ENCODE measurements at places on chromosomes 13 and 19.

- no peak for DNase-seq
Measured at GRCh38 chr19:39167461-39168257, 29.1 kb upstream of the NCCRP1 start.

DNA sequence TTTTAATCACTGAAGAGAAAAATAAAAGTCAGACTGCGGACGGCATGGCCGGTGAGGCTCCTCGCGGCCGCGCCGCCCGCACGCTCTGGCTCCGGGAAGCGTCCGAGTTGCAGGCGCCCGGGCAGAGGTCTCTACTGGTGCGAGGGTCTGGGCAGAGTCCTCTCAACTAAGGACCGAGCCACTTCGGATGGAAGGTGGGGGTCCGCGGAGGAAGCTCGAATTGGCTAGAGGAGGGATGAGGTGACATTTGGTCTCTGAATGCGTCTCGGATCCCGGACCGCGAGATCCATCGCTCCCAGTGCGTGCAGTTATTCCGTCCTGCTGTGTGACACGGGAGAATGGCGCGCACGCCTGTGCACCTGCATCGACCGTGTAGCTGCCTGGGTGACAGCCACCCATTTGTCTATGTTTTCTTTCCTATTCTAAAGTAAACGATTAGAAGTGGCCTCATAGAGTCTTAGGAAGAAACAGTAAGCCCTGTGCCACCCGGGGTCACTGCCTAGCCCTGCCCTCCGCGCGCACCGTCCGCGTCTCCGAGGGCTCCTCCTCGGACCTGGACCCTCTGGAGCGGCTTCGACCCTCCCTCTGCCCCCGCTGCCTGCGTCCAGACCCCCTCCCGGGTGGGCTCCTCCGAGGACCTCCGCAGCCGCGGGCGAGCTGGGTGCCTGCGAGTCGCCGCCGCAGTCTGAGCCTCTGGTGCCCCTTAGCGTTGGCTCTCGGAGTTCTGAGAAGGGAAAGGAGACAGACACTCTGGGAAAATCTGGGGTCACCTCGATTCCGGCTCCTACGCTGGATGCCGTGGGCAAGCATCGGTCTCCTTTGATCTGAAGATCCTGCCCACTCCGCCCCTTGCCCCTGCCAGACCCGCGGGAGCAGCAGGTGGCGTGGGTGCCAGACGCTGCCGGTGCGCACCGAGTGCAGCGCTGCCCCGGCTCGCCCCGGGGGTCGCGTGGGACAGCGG lies 347.4 kb downstream of the LIG4 start:
- no peak for DNase-seq

DNA sequence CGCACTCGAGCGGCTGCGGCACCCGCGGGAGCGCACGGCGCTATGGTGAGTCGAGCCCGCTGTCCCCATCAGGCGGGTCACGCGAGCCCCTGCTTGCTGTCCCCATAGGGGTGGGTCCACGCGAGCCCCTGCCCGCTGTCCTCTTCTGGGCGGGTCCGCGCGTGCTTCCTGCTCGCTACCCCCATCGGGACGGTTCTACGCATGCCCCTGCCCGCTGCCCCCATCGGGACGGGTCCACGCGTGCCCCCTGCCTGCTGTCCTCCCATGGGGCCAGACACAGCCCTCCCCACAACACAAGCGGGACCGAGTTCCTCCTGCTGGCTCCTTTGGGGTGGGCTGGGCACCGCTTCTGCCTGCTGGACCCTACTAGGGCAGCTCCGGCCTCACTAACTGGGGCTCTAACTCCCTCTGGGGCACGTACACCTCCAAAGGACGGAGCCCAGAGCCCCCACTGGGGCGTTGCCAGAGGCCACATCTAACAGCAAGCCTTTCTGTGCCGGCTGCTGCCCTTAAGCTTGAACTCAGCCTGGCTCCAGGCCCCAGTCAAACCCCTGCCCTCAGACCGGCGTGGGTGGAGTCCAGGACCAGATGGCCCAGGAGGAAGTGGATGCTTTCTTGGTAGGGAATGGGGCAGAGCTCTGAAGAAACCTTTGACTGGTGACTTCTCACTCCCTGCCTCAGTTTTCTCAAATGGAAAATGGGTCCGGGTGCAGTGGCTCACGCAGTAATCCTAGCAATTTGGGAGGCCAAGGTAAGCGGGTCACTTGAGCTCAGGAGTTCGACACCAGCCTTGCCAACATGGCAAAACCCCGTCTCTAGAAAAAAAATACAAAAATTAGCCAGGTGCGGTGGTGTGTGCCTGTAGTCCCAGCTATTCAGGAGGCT lies 722 bp downstream of the COLGALT1 start:
- peak; percentile 94 for DNase-seq

GRCh38 chr13:34349091-34349722 lies 531.3 kb downstream of the RFC3 start:
- DNase-seq, result peak; percentile 92

DNA sequence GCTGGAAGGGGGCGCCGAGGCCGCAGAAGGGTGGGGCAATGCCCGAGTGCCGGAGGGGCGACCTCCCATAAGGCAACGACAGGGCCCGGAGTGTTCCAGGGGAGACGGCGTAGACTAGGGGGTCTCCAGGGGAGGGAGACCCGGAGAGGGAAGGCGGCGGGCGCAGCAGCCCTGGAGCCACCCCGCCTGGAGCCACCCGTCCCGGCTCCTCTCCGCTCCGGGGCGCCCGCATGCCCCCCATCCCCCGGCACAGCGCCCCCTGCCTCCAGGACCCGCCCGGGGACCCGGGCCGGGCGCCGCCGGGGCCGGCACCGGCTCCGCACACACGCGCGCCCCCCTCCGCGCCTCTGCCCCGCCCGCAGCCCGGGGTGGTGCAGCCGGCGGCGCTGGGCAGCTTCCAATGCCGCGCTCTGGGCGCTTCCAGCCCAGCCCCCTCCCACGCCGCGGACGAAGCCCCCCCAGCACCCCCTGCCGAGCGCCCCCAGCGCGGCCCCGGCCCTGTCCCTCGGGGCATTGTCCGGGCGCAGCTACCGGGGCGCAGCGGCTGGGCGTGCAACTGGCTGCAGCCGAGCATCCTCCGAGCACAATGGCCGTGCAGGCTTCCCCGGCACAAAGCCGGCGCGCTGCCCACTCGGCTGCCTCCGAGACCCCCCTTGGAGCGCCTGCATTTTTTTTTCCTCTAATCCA lies 519 bp downstream of the PTPRS start:
- DNase-seq, result no peak

GRCh38 chr13:83877651-83878355 lies 4.5 kb downstream of the SLITRK1 start:
- no peak for DNase-seq

GRCh38 chr19:48591021-48591420 lies 15.5 kb upstream of the SPACA4 start:
- DNase-seq, result no peak

GRCh38 chr13:104532132-104532531 lies 1465.9 kb upstream of the SLC10A2 start:
- DNase-seq, result no peak

GRCh38 chr13:42807241-42807640 lies 25.9 kb downstream of the FAM216B start:
- DNase-seq, result no peak

DNA sequence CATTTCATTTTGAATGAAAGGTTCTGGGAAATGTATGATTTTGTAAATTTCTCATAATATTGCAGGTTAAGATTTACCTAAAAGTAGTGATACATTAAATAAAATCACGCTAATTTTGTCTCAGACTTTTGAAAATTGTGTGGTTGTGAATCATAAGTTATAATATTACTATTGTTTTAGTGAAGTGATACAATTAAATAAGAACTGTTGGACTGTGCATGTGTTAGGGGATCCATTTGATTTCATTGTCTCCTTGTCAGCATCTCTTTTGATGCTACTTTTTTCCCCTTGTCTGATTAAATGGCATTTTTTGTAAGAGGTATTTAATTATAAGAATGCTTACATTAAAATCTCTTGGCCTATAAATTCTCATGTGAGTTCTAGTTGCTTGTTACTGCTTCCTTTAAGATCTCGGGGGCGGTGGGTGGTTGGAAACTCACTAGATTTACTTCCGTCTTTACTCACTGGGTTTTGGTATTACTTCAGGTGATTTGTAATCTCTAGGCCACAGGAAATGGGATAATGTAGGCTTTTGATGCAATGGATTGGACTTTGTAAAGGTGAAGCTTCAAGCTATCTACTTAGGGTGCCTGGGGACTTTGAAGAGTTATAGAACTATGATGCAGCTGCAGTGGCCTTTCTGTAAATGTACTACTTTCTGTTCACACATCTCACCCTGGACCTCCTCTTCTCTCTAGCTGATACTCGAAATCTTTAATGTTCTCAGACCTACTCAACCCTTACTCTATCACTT lies 66.5 kb downstream of the PAN3 start:
- DNase-seq, result no peak

DNA sequence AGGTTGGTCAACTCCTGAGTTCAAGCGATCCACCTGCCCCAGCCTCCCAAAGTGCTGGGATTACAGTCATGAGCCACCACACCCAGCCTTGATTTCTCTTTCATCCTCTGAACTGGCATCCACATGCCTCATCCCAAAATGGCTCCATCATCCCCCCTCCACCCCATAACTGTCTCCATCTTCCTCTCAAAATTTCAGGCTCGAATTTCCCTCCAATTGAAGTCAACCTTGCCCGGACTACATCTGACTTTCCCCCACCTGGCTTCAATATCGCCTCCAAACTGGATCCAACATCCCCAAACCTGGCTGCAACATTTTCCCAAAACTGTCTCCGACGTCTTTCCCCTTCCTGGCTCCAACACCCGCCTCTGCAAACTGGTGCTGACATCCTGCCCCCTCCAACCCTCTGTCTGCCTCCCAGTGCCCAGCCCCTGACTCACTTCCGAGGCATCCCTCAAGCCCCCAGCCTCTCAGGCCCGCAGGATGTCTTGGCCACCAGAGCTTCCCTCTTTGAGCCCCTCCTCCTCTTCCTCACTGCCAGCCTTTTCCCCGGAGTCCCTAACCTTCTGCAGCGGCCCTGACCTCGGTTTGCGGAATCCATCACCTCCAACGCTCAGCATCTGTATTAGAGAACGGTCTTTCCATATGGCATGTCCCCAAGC lies 943 bp downstream of the EXOC3L2 start:
- no peak for DNase-seq

GRCh38 chr19:13460045-13460444 lies 46.2 kb downstream of the CACNA1A start:
- DNase-seq, result no peak

DNA sequence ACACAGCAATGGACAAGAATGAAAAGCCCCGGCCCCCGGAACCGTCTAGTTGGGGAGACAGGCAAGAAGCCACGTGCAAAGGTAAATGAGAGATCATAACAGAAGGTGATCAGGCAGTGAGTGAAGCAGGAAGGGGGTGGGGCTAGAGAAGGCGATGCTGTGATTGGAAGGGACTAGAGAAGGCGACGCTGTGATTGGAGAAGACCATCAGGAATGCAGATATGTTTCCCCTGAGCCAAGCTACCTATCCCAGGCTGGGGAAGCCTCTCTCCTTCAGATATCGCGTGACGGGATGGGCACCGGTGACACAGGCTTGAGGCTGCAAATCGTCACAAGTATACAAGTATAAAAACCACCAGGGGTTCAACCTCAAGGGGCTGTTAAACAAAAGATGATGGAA lies 21.8 kb downstream of the DCAF15 start:
- DNase-seq, result peak; percentile 52

DNA sequence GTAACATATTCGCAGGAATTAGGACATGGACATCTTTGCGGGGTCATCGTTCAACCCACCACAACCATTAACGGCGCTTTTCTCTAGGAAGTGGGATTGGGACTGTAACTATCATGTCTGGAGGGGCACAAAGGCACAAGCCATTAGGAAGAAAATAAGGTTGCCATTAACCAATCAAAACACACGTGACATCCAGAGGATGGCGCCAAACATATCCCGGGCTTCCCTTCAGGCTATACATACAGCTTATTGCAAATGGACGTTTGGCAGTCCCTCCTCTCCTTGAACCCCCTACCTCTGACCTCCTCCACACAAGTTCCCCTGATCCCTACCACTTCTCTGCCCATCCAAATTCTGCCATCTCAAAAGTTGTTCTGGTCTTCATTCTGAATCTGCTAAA lies 26.6 kb upstream of the GSX1 start:
- DNase-seq, result no peak

DNA sequence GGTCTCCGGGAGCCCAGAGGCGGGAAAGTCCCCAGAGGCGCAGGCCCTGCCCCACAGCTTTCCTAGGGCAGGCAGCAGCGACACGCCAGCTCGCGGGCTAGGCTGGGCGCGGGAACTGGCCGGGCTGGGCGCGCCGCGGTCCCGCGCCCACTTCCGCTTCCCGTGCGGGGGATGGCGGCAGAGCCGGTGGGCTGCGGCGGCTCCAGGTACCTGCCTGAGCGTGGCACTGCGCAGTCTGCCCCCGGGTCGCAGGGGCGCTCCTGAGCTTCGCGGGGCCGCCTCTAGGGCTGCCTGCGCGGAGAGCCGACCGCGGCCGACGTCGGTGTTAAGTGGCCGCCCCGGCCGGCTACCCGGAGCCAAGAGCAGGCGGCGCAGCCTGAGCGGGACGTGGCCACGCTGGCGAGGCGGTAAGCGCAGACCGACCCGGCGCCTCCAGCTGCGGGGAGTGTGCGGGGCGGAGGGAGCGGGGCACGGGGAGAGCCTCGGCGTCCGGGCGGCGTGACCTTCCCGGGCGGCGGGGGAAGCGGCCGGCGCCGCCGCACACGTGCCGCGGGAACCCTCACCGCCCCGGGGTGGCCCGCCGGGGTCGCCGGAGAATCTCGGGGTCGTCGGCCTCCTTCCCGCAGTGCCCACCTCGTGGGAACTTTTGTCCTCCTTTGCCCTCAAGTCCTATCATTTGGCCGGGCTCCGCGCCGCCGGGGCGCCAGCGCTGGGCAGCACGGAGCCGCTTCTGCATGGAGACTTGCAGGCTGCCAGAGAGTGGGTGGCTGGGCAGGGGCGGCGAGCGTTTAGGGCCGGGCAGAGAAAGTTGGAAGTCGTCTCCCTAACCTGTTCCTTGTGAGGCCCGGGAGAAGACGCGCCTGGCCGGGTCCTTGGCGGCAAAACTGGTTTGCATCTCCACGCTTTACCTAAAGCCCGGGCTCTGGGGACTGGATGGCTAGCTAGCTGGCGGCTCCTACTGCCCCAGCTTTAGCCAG lies 31.4 kb upstream of the MPHOSPH8 start:
- peak; percentile 83 for DNase-seq

DNA sequence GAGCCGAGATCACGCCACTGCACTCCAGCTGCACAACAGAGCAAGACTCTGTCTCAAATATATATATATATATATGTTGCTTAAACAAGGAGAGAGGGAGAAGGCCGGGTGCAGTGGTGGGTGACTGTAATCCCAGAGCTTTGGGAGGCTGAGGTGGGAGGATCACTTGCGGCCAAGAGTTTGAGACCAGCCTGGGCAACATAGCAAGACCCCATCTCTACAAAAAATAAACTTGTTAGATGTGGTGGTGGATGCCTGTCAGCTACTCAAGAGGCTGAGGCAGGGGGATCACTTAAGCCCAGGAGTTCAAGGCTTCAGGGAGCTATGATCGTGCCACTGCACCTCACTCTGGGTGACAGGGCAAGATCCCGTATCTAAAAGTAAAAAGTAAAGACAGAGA lies 5.3 kb upstream of the HSD17B14 start:
- no peak for DNase-seq

- no peak for DNase-seq
Measured at GRCh38 chr19:30784850-30785457, 412.8 kb downstream of the ZNF536 start.

Data from lower leg skin (tissue), 4 donors.